Dermis blood vessel endothelial cell (primary cell): ENCODE measurements at places on chromosomes 11 and 22. TPM values are rescaled to one million over a fixed set of nuclear protein-coding genes. Genes with fewer than 3 reads are reported as not detected.
A peak's percentile ranks its signal among the peaks of the same experiment; 100 is the strongest.

The CRYBB2 gene
- not detected in 2 replicates for total RNA-seq

The OR10A2 gene
- total RNA-seq = not detected in 2 replicates

The DDX10 gene
- 36.9 and 64.0 TPM in 2 replicates for total RNA-seq

The LDHAL6A gene
- not detected in 2 replicates for total RNA-seq

The GRAP2 gene
- under 0.01 TPM in 1 of 2 replicates, not detected in the other for total RNA-seq

The SRSF8 gene
- total RNA-seq = 17.9 and 27.0 TPM in 2 replicates

The PRODH gene
- total RNA-seq = 0.05 and 1.0 TPM in 2 replicates

The OR5T1 gene
- total RNA-seq = not detected in 2 replicates

The RNASEH2C gene
- 30.6 and 96.1 TPM in 2 replicates for total RNA-seq

The NLRP14 gene
- not detected in 2 replicates for total RNA-seq

The TESMIN gene
- 2.4 and 6.0 TPM in 2 replicates for total RNA-seq

The PDGFD gene
- 22.1 and 34.9 TPM in 2 replicates for total RNA-seq

- peak; percentile 33 for DNase-seq
Observed at GRCh38 chr11:94740083-94741021, 27.8 kb upstream of the AMOTL1 start.

- DNase-seq = no peak
Observed at GRCh38 chr22:29275167-29275566, 7.1 kb downstream of the EWSR1 start.

DNA sequence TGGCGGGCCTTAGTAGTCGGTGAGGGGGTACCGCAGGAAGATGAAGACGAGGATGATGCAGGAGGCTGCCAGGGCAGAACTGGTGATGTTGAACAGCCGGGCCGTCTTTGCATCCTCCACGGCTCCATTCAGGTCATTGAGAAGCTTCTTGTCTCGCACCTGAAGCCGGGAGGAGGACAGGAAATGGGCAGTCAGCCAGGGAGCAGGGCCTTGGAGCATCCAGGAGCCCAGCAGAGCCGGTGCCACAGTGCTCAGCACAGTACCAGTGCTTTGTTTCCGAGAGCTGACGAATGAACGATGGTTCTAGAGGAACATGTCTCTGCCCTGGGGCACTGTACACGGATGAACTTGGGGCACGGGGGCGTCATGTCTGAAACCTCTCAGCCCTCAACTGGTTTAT, 15.1 kb downstream of the IFITM10 start:
- no peak for DNase-seq

DNA sequence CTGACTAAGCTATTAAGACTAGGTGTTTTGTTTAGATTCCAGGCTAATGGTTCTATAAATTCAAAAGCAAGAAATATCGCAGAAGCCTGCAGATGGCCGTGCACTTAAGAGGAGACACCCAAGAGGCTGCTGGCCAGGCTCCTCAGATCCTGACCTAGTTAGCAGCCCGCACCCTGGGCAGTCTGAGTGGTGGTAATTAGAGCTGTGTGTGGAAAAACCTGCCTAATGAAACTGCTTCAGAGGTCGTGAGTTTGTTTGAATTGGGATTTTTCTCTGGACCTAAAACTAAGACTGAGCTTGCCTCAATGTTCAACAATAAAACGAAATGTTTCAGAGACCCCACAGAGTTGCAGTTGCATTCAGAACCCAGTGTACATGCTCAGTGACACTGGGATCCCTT, 627.7 kb downstream of the OPCML start:
- DNase-seq = no peak

GRCh38 chr22:37778370-37779009, 29.2 kb upstream of the GCAT start:
- DNase-seq = no peak

GRCh38 chr11:17713851-17714250, 5.5 kb upstream of the MYOD1 start:
- DNase-seq = no peak

DNA sequence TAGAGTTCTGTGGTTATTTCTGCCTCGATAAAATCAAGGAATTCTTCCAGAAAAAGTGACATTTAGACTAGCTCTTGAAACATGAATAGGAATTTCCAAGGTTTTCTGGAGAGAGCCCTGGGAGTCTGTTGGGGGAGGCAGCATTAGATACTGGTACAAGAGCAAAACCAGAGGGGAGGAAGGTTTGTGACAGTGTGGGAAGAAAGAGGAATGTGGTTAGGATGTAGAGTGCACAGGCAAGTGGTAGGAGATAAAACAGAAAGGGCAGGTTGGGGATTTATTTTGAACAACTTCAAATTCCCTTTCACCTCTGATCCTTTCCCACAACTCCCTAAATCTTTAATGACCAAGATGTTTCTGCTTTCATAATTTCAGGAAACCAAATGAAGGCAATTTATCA, 588.4 kb downstream of the METTL15 start:
- no peak for DNase-seq

DNA sequence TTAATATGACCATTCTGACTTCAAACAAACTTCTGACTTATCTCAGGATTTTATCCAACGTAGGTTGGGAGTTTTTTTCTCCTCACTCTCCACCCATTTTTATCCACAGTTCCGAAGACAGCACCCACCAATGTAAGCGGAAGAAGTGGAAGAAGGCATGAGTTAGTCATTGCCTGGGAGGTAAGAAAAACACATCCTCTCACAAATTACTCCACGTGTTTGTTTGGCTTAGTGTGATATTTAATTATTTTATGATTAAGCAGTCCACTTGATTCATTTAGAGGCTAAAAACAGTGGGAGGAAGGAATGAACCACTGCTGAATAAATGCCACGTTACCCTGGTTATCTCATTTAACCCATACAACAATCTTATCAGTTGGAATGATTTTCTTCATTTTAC, 389.6 kb upstream of the ARHGAP42 start:
- no peak for DNase-seq

- no peak for DNase-seq
Observed at GRCh38 chr22:22155146-22155545, 89.4 kb upstream of the VPREB1 start.

GRCh38 chr11:72519220-72519881, 85.0 kb upstream of the CLPB start:
- DNase-seq = no peak

DNA sequence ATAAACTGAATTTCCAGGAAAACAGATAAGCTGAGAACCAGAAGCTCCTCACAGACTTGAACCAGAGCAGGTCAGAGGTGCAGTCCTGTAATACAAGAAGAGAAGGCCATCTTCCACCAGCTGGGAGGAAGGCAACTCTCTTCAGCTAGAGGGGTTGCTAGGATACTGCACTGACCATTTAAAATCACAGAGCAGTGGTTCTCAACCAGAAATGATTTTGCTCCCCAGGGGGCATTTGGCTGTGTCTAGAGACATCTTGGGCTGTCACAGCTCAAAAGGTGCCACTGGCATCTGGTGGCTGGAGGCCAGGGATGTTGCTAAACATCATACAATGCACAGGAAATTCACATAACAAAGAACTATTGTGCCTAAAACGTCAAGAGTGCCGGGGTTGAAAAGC, 17.2 kb downstream of the OPCML start:
- DNase-seq = no peak

DNA sequence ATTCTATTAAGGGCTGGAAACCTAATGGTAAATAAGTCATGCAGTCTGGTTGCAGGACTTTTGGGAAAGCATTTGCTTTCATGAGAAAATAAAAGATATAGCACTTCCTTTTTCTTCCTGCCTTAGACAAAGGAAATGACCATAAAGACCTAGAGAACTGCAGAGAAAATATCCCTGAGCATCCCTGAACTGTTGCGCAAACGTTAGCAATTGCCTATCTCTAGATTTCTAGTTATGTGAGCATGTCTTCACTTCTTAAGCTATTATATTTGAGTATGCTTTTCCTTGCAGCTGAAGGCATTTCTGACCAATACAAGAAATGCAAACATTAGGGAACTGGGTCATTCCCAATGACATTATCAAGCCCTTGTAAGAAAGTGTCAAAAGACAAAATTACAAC, 110.6 kb downstream of the KIF18A start:
- no peak for DNase-seq

- no peak for DNase-seq
Observed at GRCh38 chr11:104925850-104926249, 27.6 kb upstream of the CASP12 start.

DNA sequence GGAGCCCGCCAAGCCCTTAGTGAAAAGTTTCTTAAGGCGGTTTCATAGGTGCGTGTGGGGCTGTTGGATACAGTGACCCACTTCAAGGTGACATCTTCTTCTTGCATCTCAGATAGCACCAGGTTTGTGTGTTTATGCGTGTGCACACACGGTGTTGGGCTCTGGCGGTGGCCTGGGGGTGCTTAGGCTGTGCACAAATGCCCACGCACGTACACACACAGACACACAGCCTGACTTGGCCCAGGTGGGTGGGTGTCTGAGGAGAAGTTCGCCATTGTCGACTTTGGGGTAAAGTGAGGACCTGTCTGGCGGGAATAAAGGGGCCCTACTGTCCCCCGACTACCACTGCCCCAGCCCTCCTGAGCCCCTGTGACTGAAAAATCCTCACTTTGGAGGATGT, 103.8 kb downstream of the KCNQ1 start:
- DNase-seq = no peak

DNA sequence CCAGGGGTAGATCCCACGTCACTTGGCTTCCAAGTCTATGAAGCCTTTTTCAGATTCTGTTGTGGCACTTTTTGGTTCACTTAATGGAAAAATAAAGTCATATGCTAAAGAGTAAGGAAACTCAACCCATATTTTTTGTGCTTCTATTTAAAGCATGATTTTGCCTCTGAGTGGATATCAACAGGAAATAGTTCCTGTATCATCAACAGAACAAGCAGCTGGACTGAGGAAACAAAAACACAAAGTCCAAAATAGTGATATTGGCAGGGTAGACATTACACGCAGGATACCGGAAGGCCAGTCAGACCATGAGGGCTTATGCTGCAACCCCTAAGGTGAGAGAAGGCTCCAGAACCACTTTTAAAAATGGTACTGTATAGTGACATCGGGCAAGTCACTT, 248.3 kb upstream of the ANO5 start:
- DNase-seq = no peak

- DNase-seq = peak; percentile 50
Observed at GRCh38 chr11:841981-842369, 354 bp downstream of the POLR2L start.

DNA sequence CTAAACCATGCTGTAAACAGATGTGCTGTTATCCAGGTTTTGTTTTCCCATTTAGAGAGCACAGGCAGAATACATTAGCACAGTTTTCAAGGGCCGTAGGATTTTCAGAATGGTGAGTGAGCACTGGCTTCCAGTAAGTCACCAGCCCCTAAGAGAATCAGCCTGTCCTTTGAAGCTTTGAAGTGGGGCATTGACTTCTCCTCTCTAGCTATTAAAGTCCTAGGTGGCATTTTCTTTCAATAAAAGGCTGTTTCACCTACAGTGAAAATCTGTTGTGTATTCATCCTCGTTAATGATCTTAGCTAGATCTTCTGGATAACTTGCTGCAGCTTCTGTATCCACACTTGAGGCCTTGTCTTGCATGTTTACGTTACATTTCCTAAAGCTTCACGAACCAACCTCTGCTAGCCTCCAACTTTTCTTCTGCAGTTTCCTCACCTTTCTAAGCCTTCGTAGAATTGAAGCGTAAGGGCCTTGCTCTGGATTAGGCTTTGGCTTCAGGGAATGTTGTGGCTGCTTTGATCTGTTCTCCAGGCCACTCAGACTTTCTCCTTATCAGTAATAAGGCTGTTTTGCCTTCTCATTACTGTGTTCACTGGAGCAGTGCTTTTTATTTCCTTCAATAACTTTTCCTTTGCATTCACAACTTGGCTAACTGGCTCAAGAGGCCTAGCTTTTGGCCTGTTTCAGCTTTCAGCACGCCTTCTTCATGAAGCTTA, 15.5 kb downstream of the CECR2 start:
- DNase-seq = no peak

- peak; percentile 79 for DNase-seq
Observed at GRCh38 chr11:108870373-108871020, 205.6 kb downstream of the DDX10 start.

DNA sequence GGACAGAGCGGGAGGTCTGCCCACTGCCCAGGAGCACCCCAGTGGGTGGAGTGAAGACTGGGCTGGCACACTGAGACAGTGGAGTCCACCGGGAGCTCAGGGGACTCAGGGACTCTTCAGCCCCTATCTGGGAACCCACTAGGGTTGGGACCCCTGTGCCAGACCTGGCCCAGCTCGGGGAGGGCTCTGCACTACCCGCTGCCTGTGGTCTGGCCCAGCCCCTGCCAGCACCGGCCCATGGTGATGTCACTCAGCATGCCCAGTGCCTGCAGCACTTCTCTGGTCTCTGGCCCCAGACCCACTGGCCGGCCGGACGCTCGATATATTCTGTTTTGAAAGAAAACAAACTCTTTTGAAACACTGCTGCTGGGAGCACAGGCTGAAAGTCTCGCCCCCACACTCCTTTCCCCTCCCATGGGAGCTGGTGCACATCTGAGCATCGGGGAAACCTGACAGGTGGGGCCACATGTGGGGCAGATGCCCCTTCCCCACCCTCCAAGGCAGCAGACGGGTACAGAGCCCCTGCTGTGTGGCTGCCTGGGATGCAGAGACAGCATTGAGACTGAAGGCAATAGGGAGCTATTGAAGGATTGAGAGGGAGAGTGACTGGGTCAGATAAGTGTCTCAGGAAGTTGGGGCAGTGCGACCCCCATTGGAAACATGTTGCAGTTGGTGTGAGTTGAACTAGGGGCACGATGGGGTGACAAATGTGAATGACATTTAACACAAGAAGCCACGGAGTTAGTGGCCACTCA, 62.9 kb downstream of the MYEOV start:
- DNase-seq = no peak

- no peak for DNase-seq
Observed at GRCh38 chr11:14026961-14027360, 64.4 kb downstream of the SPON1 start.

DNA sequence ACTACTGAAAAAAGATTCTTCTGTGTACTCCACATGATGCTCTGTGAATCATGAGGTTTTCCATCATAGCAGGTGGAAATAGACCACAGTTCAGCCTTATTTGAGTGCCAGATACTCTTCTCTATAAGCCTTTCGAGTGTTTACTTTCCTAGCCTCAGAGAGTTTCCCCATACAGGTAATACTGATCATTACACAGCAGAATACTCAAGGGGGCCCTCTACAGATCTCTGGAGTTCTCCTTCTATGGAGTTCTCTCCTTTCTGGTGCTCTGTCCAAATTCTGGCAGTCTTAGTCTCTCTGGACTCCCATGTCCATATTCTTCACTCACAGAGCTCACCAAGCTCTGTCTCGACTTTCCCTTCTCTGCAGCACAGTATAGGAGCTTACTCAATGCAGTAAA, 175.7 kb upstream of the CARD18 start:
- DNase-seq = no peak

- no peak for DNase-seq
Observed at GRCh38 chr11:57309106-57310059, 15.4 kb downstream of the TNKS1BP1 start.

GRCh38 chr22:39454385-39454871, 2.4 kb upstream of the MGAT3 start:
- DNase-seq = no peak

DNA sequence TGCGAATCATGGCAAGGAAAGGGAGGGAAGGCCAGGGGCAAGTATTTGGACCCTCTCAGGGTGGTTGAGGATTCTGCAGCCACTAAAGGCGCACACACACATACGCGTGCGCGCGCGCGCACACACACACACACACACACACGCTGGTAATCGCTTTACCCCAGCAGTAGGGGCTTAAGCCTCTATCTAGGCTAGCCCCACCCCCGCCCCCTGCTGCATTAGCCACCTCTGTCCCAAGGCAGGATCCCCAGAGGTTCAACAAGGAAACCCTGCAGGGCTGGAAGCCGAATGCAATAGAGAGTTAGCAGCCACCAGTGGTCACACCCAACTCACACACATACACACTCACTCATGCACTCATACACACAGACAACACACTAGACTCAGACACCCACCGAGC, 28.6 kb upstream of the ELFN2 start:
- peak; percentile 13 for DNase-seq

- peak; percentile 19 for DNase-seq
Observed at GRCh38 chr11:102267609-102268008, 49.7 kb upstream of the BIRC3 start.
